T-helper 22 cell (primary cell): ENCODE measurements at places on chromosomes 5 and 9.

DNA sequence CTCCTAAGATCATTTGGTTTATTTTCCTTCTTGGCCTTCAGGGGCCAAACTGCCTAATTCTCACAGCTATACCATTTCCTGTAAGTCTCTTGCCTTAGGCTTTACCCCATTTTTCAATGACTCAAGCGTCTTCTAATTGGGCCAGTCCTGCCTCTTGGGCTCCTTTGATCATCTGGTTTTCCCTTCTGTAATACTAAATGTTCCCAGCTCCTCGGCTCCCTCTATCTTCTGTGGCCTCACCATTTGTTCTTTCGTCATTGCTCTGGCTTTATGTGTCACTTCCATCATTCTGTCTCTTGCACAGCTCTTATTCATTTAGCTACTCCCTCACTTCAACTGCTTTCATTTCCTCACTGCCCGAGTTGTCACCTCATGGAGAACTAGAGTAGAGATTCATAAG is 14.5 kb upstream of the SPINK7 start:
- no peak for DNase-seq

GRCh38 chr9:18585996-18586395 is 112.0 kb downstream of the ADAMTSL1 start:
- no peak for DNase-seq

DNA sequence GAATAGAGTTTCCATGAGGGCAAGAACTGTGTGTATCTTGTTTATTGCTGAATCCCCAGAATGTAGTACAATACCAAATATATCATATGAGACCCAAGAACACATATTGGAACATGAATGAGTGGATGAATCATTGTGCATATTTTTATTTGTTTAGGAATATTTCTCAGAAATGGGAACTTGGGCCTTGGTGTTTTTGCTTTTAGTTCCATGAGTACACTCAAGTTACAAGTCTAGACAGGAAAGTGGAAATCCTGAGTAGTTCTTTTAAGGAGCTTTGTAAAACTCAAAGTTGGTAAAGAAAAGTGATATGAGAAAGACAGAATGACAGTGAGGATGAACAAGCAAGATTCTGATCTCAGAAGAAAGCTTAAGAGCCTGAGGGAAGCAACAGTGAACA is 647.0 kb downstream of the EFNA5 start:
- DNase-seq: no peak

DNA sequence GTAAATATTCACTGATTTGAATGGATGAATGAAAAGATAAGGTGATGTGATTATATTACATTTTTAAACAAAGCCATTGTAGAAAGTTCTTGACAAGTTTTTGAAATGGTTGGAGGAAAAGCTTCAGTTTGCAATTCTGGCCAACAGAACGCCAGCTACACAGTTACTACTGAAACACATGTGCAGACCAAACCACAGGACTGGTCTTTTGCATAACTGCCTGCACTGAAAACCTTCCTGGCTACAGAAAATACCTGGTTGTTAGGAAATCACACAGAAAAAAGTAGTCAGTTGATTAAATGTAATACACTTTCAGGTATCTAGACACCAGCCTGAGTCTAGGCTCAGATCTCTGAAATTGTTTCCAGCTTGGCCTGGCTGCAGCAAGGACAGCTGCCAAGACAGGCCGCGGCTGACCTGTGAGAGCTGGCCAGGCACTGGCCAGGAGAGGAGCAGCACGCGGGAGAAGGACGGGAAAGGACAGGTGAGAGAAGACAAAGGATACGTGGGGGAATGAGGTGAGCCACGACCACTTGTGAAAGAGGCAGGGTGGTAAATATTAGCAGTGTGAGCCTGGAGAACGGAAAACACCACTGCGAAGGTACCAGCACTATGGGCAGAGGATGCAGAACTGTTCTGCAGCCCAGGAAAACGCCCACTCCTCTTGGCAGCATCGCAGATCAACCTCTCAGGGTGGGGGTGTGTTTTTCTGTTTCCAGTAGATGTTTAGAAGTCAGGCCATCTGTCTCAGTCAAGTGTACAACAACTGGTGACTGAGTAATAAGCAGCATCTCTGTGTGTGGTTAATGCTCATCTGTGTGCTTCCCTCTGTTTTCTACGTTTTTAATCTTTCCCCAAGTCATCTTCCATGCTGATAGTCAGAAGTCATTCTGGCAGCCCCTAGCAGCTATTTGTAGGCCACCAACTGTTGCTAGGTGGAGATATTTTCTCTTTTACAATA is 137.4 kb downstream of the SCAMP1 start:
- no peak for DNase-seq

- no peak for DNase-seq
These were observed 67.5 kb upstream of the CCNG1 start for GRCh38 chr5:163369776-163370385.

DNA sequence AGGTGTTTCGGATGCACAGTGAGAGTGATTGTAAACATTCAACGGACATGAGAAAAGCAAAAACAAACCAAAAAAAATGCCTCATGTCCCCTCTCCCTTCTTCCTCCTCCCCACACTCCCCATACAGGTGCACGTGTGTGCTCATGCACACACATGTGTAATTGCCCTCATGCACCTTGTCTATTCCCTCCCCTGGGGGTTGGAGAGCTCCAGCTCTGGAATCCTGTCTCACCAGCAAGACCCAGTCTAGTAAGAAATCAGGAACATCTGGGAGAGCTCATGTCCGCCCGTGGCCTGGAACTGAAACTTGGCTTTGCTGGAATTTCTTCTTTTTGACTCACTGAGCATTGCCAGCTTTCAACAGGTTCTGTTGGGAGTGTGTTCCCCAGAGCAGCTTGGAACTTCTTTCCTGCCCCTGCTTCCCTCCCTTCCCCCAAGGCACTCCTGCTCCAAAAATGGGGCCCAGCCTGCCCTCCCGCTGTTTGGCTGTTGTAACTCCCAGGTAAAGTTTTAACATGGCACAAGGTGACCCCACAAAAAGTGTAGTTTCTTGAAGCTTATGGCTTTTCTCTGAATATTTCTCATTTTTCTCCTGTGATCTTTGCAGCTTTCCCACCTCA is 190.1 kb downstream of the NR3C1 start:
- DNase-seq: no peak

GRCh38 chr5:40557501-40557900 is 122.2 kb upstream of the PTGER4 start:
- DNase-seq: no peak

GRCh38 chr5:6587171-6587570 is 45.7 kb downstream of the NSUN2 start:
- DNase-seq: no peak

DNA sequence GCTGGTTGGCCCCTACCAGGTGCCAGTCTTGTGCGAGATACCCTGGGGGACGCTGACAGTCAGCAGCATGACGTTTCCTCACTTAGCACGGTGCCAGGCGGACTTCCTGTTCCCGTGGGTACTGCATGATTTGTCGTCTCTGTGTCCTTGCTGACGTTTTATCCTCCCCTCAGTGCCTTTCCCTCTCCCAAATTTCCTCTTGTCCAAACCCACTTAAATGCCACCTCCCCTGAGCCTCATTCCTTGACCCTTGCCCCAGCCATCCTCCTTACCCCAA is 60.6 kb upstream of the SAP30L start:
- DNase-seq: no peak

- no peak for DNase-seq
These were observed 38.6 kb downstream of the HTR4 start for GRCh38 chr5:148615644-148616275.

GRCh38 chr9:81607593-81608288 is 81.6 kb downstream of the TLE1 start:
- DNase-seq: no peak

DNA sequence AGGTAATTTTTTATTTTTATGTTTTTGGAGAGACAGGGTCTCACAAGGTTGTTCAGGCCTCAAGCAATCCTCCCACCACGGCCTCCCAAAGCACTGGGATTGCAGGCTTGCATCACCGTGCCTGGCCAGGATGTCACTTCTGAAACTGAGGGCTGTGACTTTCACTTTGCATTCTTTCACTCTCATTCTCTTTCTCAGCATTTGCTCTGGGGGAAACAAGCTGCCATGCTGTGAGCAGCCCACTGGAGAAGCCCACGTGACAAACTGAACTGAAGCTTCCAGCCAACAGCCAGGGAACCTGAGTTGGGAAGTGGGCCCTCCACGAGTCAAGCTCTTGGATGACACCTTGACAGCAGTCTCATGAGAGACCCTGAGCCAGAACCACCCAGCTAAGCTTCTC is 109.4 kb downstream of the C5orf15 start:
- no peak for DNase-seq

GRCh38 chr5:17879276-17879675 is 245.0 kb downstream of the TAF11L14 start:
- no peak for DNase-seq

DNA sequence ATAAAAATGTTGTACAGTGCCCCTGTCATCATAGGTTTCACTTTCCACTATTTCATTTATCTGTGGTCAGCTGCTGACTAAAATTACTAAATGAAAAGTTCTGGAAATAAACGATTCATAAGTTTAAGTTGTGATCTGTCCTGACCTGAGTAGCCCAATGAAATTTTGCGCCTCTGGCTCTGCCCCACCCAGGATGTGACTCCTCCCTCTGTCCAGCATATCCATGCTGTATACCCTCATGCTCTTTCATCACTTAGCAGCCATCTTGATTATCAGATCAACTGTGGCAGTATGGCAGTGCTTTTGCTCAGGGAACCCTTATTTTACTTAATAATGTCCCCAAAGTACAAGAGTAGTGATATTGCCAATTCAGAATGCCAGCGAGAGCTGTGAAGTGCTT is 97.3 kb downstream of the STARD4 start:
- no peak for DNase-seq

- DNase-seq: no peak
These were observed 1.1 kb upstream of the ANKS6 start for GRCh38 chr9:98797491-98797890.

DNA sequence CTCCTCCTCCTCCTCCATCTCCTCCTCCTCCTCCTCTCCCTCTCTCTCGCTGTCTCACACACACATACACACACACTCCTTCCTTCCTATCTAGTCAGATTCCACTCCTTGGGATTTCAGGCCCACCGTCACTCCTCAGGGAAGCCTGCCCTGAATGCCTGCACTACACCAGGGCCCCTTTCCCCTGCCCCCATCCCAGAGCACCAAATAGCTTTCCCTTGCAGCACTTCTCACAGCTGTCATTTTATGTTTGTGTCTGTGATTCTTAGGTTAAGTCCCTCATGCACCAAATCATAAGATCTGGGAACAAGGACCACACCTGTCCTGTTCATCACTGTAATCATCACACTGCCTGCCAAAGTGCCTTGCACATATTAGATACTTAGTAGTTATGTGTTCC is 86.5 kb upstream of the GABRP start:
- DNase-seq: no peak

DNA sequence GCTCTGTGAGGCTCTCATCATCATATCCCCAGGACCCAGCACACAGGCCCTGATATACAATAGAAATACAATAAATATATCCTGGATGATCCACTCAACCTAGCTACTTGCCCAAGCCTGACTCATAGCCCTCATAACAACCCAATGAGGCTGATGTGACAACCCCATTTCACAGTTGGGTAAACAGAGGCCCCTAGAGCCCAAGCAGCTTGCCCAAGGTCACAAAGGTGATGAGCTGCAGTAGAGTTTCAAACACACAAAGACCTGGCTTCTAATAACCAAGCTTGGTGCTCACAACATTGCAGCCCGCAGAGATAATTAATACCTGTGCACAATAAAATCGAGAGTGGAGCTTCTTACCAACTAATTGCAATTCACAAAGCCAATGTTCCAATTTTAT is 3.2 kb upstream of the AKNA start:
- DNase-seq: no peak

DNA sequence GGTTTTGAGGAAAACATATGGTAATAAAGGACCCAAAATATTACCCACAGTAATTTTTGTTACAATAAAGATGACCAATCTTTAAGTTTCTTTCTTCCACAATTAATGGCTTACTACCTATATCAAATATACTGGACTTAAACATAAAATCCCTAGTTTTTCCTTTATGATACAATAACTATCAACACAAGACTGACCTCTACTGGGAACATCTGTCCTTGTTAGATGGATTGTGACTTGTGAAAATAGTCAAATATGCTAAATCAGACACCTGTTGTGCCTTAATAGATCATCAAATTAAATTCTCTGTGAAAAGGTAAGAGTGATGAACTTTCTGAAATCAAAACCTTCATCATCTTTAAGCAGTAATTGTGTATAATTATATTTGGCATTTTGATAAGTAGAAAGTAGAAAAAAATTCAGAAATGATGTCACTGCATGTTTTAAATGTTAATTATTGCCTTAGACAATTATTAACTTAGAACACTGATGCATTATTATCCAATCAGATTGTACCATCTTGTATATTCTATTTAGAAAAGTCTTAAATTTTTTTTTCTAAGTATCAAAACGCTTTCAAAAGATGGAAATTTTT is 113.6 kb downstream of the DEPDC1B start:
- no peak for DNase-seq

- DNase-seq: no peak
These were observed 159.9 kb upstream of the PIK3R1 start for GRCh38 chr5:68055686-68056085.

- no peak for DNase-seq
These were observed 15.4 kb upstream of the ASS1 start for GRCh38 chr9:130429381-130429780.

- no peak for DNase-seq
These were observed 208.6 kb downstream of the FBN2 start for GRCh38 chr5:128329386-128329939.

DNA sequence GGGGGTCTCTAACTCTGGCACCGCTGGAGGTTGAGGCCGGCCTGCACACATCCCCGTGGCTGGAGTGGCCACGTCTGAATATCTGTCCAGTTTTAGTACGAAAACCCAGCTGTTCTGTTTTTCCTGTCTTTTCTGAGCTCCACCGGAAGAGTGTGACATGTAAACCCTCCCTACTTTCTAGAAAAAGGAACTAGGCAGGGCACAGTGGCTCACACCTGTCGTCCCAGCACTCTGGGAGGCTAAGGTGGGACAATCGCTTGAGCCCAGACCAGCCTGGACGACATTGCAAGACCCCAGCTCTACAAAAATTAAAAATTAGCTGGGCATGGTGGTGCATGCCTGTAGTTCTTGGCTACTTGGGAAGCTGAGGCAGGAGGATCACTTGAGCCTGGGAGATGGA is 8.2 kb upstream of the PHYKPL start:
- no peak for DNase-seq

- DNase-seq: no peak
These were observed 7.5 kb upstream of the ERAP2 start for GRCh38 chr5:96868603-96869371.

- DNase-seq: no peak
These were observed 409.7 kb upstream of the PIK3R1 start for GRCh38 chr5:67805666-67806348.

DNA sequence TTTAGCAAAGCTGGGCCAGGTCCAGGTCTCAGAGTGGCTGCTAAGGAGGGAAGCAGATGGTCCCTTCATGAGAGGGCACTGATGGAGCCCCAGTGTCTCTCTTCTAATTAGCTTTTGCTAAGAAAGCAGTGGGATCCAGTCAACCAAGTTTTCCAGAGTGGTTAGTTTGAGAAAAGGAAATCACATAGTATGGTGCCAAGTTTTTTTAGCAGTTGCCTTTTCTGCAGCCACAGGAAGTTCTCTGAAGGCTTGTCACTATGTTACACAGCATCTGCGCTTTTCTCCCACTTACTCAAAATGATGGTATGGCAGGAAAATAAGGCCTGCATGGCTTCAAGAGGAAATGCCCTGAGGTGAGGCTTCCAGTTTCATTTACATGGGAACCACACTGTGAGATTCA is 331.5 kb upstream of the ZNF462 start:
- no peak for DNase-seq

- no peak for DNase-seq
These were observed 2.5 kb downstream of the SMC5 start for GRCh38 chr9:70261131-70261870.
